AG08395 (cell line): ENCODE measurements at places on chromosomes 1 and 21.

DNA sequence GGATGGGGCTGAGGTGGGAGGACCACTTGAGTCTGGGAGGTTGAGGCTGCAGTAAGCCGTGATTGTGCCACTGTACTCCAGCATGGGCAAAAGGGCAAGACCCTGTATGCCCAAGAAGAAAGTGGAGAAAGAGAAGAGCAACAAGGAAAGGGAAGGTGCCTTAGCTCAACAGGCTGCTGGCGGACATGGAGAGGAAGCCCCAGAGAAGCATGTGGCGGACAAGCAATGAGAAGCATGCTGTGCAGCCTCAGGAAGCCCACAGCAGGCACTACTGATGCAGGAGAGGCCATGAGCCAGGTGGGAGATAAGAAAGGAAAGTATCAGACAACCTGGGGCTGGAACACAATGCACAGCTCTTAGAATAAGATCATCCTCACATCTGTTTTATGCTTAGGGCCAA, 32.6 kb upstream of the GNG4 start:
- no peak for DNase-seq

DNA sequence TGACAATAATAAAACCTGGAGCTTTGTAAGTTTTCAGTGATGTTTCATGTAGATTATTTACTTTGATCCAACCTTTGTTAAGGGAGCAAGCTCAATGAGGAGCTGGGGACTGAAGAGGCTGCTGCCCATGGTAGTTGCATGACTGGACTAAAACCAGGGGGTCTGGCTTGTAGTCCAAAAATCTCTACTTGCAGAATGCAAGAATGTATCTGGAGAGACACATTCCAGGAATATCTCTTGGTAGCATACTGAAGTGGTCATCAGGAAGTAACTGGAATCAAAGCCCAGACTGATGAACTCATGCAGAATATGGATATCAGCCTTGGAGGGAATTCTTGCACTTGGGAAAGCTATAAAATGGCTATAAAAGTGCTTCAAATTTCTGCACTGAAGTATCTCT, 5.8 kb upstream of the KIAA0040 start:
- DNase-seq, result peak; percentile 22

DNA sequence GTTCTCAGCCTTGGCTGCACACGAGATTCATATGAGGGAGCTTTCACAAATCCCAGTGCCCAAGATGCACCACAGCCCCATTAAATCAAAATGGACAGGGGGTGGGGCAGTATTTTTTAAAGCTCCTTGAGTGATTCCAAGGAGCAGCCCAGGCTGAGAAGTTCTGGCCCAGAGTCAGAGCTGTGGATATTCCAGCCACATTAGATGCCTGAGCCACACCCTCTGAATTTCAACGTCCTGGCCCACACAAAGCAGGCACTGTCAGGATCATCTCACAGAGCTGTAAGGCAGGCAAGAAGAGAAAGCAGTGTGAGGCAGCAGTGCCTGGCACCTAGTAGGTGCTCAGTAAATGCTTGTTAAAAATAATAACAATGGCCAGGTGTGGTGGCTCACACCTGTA, 37.4 kb downstream of the PAX7 start:
- no peak for DNase-seq

DNA sequence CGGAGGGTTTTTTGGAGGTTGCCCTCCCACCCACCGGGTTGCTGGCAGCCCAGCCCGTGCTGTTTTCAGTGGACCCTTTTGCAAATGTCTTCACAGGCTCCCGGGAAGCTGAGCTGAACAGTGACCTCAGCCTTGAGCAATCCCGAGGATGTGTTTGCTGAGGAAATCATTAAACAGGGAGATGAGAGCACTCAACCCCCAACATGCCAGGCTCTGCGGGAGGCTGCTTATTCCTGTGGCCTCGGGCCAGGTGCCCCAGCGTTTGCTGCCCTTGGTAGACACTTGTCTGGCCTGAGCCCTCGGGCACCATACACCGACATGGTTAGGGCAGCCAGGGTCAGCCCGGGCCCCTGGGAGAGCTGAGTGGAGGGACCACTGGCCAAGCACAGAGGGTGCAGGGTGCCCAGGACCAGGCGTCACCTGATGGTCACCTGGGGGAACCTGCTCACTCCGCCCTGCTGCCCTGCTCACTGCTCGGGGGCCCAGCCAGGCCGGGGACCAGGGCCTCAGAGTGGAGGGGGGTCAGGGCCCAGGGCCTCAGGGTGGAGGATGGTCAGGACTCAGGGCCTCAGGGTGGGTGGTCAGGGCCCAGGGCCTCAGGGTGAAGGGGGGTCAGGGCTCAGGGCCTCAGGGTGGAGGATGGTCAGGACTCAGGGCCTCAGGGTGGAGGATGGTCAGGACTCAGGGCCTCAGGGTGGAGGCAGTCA, 42.5 kb upstream of the POFUT2 start:
- peak; percentile 81 for DNase-seq
